ENCODE measurements at places on chromosomes 11 and 22.

DNA sequence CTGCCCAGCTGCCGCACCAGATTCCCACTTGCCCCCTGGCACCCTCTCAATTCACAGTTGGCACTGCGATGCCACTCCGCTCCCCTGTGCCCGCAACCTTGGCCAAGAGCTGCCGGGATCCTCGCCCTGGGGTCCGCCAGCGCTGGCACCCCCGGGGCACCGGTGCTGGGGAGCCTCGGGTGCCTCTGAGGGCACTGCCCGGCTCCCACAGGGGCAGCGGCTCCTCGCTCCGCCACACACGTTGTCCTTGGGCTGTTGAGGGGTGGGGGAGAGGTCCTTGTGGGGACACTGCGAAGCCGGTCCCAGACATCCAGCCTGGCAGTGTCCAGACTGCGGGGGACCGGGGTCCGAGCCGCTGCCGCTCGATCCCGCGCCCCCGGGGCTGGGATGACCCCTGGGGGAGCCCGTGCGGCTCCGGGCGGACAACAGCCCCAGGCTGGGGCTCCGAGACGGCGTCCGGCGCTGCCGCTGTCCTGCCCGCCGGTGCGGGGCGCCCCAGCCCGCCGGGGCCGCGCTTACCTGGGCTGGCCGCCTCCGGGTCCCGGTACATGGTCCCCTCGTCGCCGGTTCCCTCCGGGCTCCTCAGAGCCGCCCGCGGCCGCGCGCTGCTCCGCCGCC is 496 bp downstream of the SYT7 start:
- DNase-seq = peak; percentile 80

DNA sequence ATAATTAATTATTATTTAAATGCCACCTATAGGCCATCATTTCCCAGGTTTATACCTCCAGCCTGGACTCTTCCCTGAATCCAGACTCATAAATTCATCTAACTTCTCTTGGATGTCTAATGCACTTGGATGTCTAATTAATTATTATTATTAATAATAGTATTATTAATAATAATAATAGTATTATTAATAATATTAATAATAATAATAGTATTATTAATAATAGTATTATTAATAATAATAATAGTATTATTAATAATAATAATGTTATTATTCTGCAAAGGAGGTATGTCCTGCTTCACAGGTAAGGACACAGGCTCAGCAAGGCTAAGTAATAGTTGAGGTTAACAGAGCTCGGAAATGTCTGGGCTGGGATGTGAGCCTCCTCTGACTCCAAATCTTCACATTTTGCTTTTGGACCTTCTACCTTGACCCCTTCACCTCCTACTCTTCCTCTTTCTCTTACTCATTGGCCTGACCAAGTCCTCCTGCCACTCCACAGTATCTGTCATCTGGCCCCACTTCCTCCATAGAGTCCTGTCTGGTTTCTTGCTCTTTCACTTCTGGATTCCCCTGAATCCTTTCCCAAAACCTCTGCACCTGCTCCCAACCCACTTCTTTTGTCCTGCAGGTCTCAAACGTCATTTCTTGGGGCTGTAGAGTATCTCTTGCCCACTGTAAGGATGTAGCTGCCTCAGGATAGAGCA is 8.0 kb downstream of the RIBC2 start:
- DNase-seq = no peak

DNA sequence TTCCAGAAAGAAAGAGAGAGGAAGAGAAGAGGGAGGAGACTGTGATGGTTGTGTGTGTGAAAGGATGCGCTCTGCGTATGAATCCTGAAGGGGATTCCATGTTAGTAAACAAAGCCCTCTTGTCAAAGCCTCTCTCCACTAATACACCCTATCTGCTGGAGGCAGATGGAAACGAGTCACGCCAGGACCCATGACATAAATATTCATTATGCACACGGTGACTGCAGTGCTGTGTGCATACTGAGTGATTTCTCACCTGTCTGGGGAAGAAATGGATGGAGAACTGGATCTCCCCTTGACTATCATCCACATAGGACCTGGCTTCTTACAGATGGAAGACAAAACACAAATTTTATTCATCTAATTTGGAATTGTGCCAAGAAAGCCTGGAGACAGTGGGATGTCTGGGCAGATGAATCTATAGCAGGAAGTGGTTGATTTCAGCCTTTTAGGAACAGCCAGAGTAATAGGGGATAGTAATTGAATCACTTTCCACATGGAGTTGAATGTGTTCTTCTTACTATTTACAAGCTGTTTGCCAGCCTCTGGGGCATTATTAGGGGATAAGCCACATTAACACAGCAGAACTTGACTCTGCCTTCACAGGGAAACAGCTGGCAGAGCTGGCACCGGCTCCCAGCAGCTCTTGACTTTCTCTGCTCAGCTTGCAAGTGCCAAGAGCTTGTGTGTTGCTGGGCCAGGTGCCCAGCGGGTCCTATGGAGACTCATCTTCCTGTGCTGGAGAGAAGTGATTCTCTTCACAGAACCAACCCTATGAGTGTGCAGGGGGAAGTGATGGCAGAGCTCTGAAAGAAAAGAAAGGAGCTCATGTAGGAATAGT is 9.0 kb downstream of the MTNR1B start:
- peak; percentile 86 for DNase-seq

GRCh38 chr11:62352355-62353336 is 15.4 kb downstream of the ASRGL1 start:
- no peak for DNase-seq

- DNase-seq = no peak
Measured at GRCh38 chr11:86444981-86445380, 70.3 kb downstream of the CCDC81 start.

GRCh38 chr11:31676280-31676982 is 134.7 kb downstream of the PAX6 start:
- no peak for DNase-seq
